ENCODE measurements at places on chromosomes 11 and 22. TPM values are rescaled to one million over a fixed set of nuclear protein-coding genes. Genes with fewer than 3 reads are reported as not detected.

TOP3B gene
- total RNA-seq = 36.4 TPM

BIK gene
- total RNA-seq = 61.0 TPM

CEP126 gene
- total RNA-seq = 1.1 TPM

XRRA1 gene
- 5.5 TPM for total RNA-seq

GUCY1A2 gene
- total RNA-seq = under 0.01 TPM

PATE4 gene
- total RNA-seq = not detected

TCN1 gene
- total RNA-seq = 3.9 TPM

TRIM51 gene
- total RNA-seq = not detected

KCNJ11 gene
- total RNA-seq = 0.24 TPM

ANO5 gene
- total RNA-seq = under 0.01 TPM

CCDC116 gene
- total RNA-seq = not detected

RIMBP3B gene
- total RNA-seq = not detected

NRXN2 gene
- total RNA-seq = not detected

CBLIF gene
- not detected for total RNA-seq

OR51B5 gene
- not detected for total RNA-seq

RASGRP2 gene
- 0.48 TPM for total RNA-seq

STIM1 gene
- 29.8 TPM for total RNA-seq

NLRP6 gene
- total RNA-seq = not detected

SUSD2 gene
- total RNA-seq = 0.24 TPM

PARVG gene
- not detected for total RNA-seq

C11orf16 gene
- total RNA-seq = not detected

CBX7 gene
- total RNA-seq = 2.6 TPM

HYOU1 gene
- 106 TPM for total RNA-seq

OR5M10 gene
- not detected for total RNA-seq

SCT gene
- total RNA-seq = not detected

MCAM gene
- total RNA-seq = 177 TPM

RCOR2 gene
- total RNA-seq = 1.9 TPM

NXPE2 gene
- total RNA-seq = not detected

TEX12 gene
- total RNA-seq = not detected

APOA4 gene
- total RNA-seq = not detected

LTO1 gene
- 16.6 TPM for total RNA-seq

PRR5L gene
- total RNA-seq = 51.8 TPM

KCNQ1OT1 gene
- 0.21 TPM for total RNA-seq

B3GAT1 gene
- not detected for total RNA-seq

BCR gene
- total RNA-seq = 123 TPM

NTM gene
- total RNA-seq = 8.9 TPM

DGAT2 gene
- total RNA-seq = 11.7 TPM

BIRC2 gene
- total RNA-seq = 75.2 TPM

UCP3 gene
- total RNA-seq = not detected

C11orf65 gene
- 1.2 TPM for total RNA-seq

HEPN1 gene
- not detected for total RNA-seq

IL18 gene
- total RNA-seq = 30.8 TPM

BEST1 gene
- total RNA-seq = 1.7 TPM

MPZL2 gene
- 106 TPM for total RNA-seq

YWHAH gene
- total RNA-seq = 39.6 TPM

PDGFB gene
- 21.2 TPM for total RNA-seq

RGL4 gene
- not detected for total RNA-seq

CASP4 gene
- 132 TPM for total RNA-seq

F2 gene
- under 0.01 TPM for total RNA-seq

MS4A12 gene
- not detected for total RNA-seq

OR4A16 gene
- not detected for total RNA-seq

RFPL3 gene
- not detected for total RNA-seq

All from tracheal epithelial cell (primary cell).